T-helper 1 cell (primary cell): ENCODE measurements at places on chromosomes 6 and 20.

- no peak for DNase-seq
Observed at GRCh38 chr6:142331075-142331551, 29.3 kb downstream of the ADGRG6 start.

GRCh38 chr6:62683063-62683462 lies 397.0 kb upstream of the KHDRBS2 start:
- no peak for DNase-seq

DNA sequence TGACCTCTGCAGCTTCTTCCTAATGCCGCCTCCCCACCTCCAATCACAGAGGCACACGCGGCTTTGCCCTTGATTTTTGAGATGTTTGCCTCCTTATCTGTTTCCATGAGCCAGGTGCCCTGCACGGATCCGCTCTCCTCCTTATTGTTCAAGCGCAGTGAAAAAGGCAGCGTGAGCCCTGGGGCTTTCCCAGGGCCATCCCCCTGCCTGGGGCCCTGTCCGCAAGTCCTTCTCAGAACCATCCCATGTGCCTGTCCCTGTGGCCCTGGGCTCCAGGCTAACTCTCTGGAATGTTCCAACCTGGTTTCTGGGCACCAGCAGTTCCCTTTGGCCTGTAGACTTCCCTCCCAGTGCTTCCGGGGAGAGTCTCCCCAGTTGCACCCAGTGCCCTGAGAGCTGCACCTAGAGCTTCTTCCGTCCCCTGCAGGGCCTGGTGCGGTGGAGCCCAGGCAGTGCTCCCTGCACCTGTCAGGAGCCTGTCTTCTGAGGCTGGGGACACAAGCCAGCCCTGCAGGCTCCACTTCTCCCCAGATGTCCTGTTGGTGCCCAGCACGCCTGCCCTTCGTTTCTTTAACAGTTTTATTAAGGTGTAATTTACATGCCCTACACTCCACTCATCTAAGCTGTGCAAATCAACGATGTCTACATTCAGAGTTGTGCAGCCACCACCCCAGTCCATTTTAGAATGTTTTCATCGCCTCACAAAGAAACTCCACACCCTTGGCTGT lies 330.3 kb downstream of the CDH4 start:
- no peak for DNase-seq

- DNase-seq = no peak
Observed at GRCh38 chr6:166618866-166619761, 7.9 kb downstream of the RPS6KA2 start.

- DNase-seq = no peak
Observed at GRCh38 chr20:5036828-5037227, 35.5 kb upstream of the SLC23A2 start.

- no peak for DNase-seq
Observed at GRCh38 chr6:79605968-79606764, 25.0 kb upstream of the SH3BGRL2 start.

DNA sequence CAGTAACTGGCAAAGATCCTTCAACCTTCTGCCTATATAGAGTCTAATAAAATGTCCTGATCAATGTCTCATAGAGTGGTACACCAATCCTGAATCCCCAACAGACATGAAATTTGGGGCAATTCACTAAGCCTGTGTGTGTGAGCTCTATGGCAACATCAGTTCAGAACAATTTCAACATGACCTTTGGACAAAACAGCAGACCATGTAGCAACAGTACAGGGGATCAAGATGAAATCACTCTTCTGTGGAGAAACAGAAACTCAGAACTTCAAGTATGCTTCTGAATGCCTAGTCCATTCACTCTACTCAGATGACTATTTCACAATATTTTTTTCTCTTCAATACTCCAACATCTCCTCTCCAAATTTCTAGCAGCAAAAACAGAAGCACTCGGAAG lies 49.1 kb upstream of the OPRM1 start:
- DNase-seq = no peak

GRCh38 chr20:50055524-50056083 lies 57.3 kb downstream of the UBE2V1 start:
- DNase-seq = no peak
